ENCODE measurements at places on chromosomes 12 and 14.
A peak's percentile ranks its signal among the peaks of the same experiment; 100 is the strongest.

- DNase-seq = peak; percentile 29
Measured at GRCh38 chr12:122888232-122888752, 7.6 kb downstream of the VPS37B start.

DNA sequence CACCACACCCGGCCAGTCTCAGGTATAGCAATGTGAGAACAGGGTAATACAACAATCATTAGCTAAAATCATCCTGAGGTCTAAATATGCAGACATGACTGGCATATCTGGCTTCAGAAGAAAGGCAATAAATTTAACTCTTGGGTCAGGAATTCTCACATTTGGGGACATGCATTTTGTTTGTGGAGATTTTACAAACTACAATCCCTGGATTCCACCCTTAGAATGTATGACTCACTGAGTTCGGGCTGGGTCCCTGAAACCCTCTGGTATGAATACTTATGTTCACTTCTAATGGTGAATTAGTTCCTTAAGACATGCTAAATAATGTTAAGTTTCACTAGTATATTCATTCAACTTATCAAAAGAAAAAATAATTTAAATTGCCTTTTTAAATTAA lies 98.9 kb upstream of the HMGA2 start:
- peak; percentile 51 for DNase-seq

- peak; percentile 41 for DNase-seq
Measured at GRCh38 chr12:119176267-119177055, 2.3 kb upstream of the HSPB8 start.

DNA sequence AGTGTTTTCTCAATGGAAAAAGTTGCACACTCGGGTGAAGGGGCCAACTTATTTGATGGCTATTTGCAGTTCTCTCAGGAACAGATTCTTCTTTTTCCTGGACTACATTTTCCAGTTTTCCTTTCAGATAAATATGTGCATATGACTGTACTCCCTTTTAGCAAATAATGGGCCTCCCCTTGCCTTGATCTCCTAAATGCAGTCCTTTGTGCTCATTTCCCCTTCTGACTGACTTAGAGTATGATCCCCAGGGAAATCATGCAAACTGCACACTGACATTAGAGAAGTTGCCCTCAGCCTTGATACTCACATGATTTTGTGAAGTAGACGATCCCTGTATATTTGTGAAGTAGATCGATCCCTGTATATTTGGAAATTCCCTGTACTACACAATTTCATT lies 492.9 kb upstream of the NOVA1 start:
- DNase-seq = no peak

- no peak for DNase-seq
Measured at GRCh38 chr12:22481547-22482104, 62.7 kb downstream of the C2CD5 start.

GRCh38 chr14:30223385-30223785 lies 295.7 kb upstream of the PRKD1 start:
- DNase-seq = peak; percentile 92

GRCh38 chr14:95197551-95197950 lies 40.2 kb upstream of the DICER1 start:
- no peak for DNase-seq

DNA sequence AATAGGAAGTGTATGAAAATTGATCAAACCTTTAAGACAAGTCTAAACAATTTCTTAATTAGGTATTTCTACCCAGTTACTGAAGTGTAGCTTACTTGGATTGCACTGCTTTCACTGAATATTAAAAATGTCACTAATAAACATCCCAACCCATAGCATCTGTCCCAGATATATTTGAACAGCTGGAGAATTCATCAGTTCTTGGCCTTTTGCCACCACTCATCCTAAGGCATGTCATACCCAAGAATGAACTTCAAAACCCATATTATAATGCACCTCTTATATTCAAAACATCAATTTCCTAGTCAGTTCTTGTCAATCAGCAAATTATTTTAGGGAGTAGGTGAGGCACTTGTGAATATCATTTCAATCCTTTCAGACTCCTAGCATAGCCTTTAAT lies 392.3 kb downstream of the PAWR start:
- DNase-seq = peak; percentile 36

DNA sequence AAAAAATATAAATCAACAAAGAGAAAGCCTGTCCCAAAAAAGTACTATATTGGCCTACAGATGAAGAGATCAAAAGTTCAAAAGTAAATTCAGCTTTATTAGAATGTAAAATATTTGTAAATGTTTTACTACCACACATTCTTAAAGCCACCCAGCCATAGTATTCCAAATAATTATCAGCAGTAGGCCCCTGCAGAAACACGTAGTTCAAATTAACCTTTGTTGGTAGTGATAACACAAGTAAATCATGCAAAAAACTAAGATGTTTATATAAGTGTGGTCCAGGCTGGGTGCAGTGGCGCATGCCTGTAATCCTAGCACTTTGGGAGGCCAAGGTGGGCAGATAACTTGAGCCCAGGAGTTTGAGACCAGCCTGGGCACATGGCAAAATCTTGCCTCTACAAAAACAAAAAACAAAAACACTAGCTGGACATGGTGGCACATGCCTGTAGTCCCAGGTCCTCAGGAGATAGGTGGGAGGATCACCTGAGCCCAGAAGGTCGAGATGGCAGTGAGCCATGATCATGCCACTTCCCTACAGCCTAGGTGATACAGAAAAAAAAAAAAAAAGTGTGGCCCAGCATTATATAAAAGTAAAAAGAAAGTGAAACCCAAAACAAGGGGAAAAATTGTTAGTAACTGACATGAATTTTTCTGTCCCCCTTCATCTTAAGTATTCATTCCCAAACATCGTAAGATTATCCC lies 17.9 kb downstream of the SPTLC2 start:
- no peak for DNase-seq

GRCh38 chr12:1117970-1118563 lies 127.0 kb downstream of the ERC1 start:
- DNase-seq = peak; percentile 54

- DNase-seq = no peak
Measured at GRCh38 chr14:73760598-73761586, 46.7 kb upstream of the PNMA1 start.

- DNase-seq = no peak
Measured at GRCh38 chr12:49129332-49130150, 1.7 kb downstream of the TUBA1B start.

DNA sequence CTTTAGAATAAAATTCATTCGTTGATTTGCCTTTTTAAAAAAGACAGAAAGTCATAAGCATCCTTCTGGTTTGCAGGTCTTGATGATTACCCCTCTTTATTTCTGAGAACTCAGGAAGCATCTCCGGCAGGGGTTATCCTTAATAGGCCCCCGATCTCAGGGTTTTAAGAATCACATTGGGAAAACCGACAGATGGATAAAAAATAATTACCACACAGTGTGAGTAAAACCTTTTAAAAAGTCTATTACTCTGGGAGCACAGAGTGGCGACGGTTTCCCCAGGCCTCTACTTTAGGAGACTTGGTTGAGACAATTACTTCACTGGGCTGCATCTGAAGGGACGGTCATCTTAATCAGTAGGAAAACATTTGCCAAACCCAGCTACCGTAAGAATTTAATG lies 56.5 kb downstream of the KCNMB4 start:
- no peak for DNase-seq

DNA sequence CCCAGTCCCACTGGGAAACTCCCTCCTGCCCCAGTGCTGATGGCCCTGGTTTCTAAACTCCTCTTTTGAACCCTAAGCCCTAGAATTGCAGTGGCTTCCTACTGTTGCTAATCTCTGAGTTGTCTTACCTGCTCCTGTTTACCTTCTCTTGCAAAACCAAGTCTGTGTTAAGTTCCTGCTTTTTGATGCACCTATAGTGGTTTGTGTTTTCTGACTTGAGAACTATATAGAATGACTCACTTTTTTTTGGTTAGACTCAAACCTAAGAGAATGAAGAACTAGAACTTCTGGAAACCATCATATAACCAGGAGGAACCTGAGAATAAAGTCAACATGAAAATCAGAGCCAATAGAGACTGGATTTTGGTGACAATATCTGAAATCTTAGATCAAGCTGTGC lies 5.5 kb upstream of the GAS2L3 start:
- DNase-seq = no peak

GRCh38 chr12:12562016-12562483 lies 613 bp downstream of the DUSP16 start:
- peak; percentile 25 for DNase-seq

GRCh38 chr14:22524115-22524783 lies 64.8 kb downstream of the DAD1 start:
- no peak for DNase-seq

DNA sequence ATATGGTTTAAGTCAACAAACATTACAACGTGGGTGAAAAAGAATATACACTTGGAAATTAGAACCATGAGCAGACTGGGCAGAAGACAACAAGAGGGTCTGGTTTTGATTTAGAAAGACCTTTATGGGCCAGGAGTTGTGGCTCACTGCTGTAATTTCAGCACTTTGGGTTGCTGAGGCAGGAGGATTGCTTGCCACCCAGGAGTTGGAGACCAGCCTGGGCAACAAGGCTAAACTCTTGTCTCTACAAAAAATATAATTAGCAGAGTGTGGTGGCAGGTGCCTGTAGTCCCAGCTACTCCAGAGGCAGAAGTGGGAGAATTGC lies 2.7 kb upstream of the NFKBIA start:
- DNase-seq = no peak

GRCh38 chr14:93655078-93655750 lies 133.1 kb downstream of the PRIMA1 start:
- peak; percentile 3 for DNase-seq

- DNase-seq = no peak
Measured at GRCh38 chr12:94769776-94770759, 119.7 kb upstream of the TMCC3 start.

GRCh38 chr12:78316631-78317468 lies 486.2 kb downstream of the NAV3 start:
- DNase-seq = no peak

- no peak for DNase-seq
Measured at GRCh38 chr12:107397890-107398500, 287.6 kb upstream of the PWP1 start.

DNA sequence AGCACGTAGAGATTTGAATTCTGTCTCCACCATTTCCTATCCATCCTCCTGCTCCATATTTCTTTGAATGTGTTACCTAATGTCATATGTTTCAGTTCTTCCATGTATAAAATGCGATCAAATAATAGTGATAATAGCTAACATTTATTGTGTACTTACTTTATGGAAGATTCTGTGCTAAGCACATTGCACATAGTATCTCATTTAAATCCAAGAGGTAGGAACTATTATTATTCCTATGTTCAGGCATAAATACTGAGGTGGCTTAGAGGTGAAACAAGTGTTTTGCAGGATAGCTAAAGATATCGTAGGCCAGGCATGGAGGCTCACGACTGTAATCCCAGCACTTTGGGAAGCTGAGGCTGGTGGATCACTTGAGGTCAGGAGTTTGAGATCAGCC lies 17.5 kb upstream of the AICDA start:
- DNase-seq = no peak

GRCh38 chr14:70919774-70920173 lies 12.5 kb downstream of the PCNX1 start:
- DNase-seq = peak; percentile 44

DNA sequence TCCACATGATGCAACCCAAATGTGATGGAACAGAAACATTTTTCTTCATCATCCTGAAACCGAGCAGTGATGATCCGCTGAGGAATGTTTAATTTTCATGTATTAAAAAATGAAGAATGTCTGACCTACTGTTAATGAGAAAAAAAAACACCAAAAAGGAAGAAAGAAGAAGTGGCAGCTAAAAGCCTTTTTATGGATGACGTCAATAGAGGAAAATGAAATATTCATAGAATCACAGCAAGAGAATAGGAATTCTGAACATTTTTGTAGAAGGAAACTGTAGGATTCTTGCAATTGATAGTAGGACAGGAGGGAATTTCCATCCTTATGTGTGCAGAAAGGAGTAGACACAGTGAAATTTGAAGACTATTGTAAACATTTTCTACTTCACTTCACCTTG lies 112.9 kb downstream of the PRKCH start:
- DNase-seq = no peak

DNA sequence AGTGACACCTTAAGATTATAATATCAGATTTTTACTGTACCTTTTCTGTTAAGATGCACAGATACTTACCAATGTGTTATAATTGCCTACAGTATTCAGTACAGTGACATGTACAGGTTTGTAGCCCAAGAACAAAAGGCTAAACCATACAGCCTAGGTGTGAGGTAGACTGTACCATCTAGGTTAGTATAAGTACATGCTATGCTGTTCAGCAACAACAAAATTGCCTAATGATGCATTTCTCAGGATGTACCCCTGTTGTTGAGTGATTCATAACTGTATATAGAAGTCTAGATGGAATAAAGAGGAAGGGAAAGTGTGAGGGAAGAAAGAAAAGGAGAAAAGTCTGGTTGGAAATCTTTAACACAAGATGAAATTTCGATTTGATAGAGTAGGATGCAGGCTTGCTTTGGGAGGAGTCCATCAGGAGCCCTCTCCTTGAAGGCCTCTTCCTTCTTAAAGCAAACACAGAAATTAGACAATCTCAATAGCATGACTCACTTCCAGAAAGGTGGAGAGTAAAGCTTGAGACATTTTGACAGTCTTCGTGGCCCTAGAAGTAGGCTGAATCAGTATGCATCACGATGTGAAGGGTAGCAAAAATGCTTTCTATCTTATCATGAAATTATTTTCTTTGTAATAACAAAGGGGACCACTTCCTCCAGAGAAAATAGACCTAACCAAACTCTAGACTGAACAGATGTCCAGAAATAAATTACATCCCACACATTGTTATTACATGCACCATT lies 191.5 kb downstream of the SYT1 start:
- DNase-seq = peak; percentile 77

DNA sequence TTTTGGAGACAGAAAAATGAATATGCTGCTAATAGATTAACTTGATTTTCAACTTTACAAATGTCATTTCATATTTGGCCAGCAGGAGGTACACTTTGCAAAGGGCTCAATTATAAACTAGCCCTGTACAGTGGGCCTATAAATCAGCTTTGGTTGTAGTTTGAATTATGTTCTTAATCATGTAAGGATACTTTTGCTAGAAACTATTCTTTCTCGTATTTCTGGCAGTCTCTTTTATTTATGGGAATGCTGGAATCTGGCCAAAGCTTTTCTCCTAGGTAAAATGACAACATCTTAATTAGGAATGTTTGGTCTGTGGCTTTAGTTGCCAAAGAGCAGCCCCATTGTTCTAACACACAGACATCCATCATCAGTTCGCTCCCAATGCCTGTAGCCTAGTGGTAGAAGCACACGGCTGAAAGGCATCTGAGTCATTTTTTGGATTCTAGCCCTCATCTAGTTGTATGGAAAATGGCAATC lies 1322.3 kb upstream of the SEL1L start:
- no peak for DNase-seq

- DNase-seq = no peak
Measured at GRCh38 chr12:57040750-57041149, 9.2 kb downstream of the MYO1A start.

GRCh38 chr14:85520581-85520980 lies 9.4 kb upstream of the FLRT2 start:
- no peak for DNase-seq
